NCI-H226 (cell line): ENCODE measurements at places on chromosomes 16 and 17.

DNA sequence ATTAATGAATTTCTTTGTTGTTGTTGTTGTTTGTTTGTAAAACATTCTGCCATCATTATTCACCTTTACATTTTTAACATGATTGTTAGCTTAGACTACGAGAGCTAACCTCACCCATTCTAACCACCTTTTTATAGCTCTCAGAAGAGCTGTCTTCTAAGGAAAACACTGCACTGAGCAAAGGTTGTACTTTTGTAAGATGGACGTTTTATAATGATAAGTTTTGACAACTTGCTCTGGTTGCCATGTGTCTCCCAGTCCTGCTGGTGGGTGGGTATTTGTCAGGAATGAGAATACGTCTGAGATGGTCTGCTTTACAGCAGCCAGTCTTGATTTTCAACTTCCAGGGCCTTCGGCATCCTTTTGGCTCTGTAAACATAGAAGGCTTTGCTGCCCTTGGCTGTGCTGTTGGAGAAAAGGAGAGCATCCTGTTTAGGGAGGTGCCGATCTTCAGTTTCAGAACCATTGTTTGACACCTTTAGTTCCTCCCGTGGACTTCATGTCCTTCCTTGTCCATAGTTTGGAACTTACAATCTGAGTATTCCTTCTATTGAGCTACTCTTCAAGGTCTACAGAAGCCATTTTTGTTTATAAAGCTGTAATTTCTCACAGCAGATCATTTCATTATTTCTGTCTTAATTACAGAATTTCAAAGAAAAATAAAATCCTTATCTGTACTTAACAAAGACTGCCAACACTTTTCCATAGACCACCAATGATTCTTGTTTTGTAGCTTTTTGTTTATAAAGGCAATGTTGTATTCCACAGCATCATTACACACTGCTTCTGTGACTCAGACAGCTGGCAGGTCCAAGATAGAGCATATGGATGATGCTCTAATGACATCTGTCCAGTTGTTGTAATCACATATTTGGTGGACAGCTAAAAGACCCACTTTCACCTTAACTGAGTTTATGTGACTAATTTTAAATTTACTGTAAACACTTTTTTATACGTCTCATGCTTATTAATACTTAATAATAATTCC is 270.1 kb upstream of the TBX2 start:
- no peak for DNase-seq

DNA sequence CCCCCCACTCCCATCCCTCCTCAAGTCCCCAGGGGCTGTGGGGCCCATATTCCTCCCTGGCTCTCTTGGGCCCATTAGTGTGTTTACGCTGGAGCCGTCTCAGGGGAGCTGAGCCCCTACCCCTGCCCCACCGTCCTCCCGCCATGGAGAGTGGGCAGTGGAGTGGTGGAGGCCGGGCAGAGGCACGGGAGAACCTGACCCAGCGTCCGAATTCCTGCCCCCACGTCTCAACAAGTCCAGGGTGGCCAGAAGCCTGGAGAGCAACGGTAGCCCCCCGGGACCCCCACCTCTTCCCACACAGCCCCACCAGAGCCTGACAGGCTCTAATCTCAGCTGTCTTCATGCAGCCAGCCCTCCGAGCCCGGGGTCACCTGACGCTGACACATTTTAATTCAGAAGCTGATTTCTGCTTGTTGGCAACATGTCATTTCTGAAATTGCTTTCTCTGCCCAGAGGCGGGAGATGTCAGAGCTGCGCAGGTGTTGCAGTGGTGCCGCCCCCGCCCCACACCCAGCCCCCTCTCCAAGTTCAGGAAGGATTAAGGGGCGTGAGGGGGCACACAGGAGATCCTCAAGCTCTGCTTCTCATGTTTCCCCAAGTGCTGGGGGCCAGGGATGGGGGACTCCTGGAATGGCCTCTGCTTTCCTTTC is 32.6 kb downstream of the WNT9B start:
- DNase-seq = no peak

- DNase-seq = no peak
These were observed 24.2 kb upstream of the ABCA9 start for GRCh38 chr17:69084911-69085310.

- no peak for DNase-seq
These were observed 104.0 kb downstream of the MRTFB start for GRCh38 chr16:14175086-14175485.

DNA sequence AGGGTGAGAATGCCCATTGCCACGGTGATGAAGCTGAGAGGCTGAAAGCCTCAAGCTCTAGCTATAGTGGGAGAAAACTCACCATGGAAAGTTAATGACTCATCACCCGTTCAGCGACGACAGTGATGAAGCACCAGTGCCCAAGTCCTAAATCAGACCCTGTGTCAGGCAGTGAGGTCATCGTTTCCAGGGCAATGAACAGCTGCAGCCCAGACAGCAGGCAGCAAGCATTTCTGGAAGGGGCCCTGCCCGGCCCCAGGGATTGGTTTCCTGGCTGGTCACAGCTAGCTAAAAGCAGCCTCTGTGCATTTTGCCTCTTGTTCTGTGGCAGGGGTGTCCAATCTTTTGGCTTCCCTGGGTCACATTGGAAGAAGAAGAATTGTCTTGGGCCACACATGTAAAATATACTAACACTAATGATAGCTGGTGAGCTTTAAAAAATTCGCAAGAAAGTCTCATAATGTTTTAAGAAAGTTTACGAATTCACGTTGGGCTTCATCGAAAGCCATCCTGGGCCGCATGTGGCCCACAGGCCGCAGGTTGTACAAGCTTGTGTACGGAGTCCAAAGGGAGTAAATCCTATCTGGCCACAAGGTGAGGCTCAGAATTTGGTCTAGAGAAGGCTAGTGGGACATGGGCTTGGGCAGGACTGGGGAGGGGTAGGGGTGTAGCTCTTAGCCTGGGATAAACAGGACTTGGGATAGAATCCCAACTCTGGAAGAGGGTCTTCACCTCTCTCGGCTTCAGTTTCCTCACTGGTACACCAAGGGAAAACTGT is 40.6 kb downstream of the MIS12 start:
- peak; percentile 96 for DNase-seq
